ENCODE measurements at places on chromosomes 4 and X. TPM values are rescaled to one million over a fixed set of nuclear protein-coding genes. Genes with fewer than 3 reads are reported as not detected.

Gene FAM47A
- total RNA-seq: not detected

Gene INTS12
- 15.4 TPM for total RNA-seq

Gene PABPC1L2A
- not detected for total RNA-seq

Gene TMEM156
- 21.3 TPM for total RNA-seq

Gene PDZD4
- total RNA-seq: 4.0 TPM

Gene HSFX4
- total RNA-seq: not detected

Gene GLRA3
- 0.05 TPM for total RNA-seq

All from A549 treated with dexamethasone at 1 μM for 4 hours (cell line).